ENCODE measurements at places on chromosomes 5 and 9. TPM values are rescaled to one million over a fixed set of nuclear protein-coding genes. Genes with fewer than 3 reads are reported as not detected.

CKMT2 gene
- 20.6 TPM for total RNA-seq

SPAAR gene
- 3.2 TPM for total RNA-seq

SUSD3 gene
- 7.0 TPM for total RNA-seq

GMCL2 gene
- total RNA-seq = not detected

SPATA24 gene
- 11.6 TPM for total RNA-seq

TAL2 gene
- not detected for total RNA-seq

CCNI2 gene
- not detected for total RNA-seq

OR13C5 gene
- not detected for total RNA-seq

PCDHA9 gene
- total RNA-seq = 0.35 TPM

- H3K27ac ChIP-seq = peak overlapping the region; percentile 24
- H3K4me1 ChIP-seq = peaks cover 14% of the 10 kb centered on the region
- H3K36me3 ChIP-seq = no peaks in the 10 kb centered on the region
- H3K4me3 ChIP-seq = no peak overlapping the region
- no peaks in the 10 kb centered on the region for H3K27me3 ChIP-seq
Observed at GRCh38 chr5:153551537-153552079, 61.1 kb downstream of the GRIA1 start.

GRCh38 chr5:134791580-134791979 is 33.0 kb downstream of the DDX46 start:
- no peaks in the 10 kb centered on the region for H3K4me1 ChIP-seq
- no peak for DNase-seq
- no peak overlapping the region for H3K4me3 ChIP-seq
- no peaks in the 10 kb centered on the region for H3K27me3 ChIP-seq

GRCh38 chr5:135488727-135489465 is 36.7 kb upstream of the TIFAB start:
- H3K4me1 ChIP-seq = peaks cover 5% of the 10 kb centered on the region
- H3K4me3 ChIP-seq = peak overlapping the region; percentile 78
- no peak overlapping the region for H3K27ac ChIP-seq

DNA sequence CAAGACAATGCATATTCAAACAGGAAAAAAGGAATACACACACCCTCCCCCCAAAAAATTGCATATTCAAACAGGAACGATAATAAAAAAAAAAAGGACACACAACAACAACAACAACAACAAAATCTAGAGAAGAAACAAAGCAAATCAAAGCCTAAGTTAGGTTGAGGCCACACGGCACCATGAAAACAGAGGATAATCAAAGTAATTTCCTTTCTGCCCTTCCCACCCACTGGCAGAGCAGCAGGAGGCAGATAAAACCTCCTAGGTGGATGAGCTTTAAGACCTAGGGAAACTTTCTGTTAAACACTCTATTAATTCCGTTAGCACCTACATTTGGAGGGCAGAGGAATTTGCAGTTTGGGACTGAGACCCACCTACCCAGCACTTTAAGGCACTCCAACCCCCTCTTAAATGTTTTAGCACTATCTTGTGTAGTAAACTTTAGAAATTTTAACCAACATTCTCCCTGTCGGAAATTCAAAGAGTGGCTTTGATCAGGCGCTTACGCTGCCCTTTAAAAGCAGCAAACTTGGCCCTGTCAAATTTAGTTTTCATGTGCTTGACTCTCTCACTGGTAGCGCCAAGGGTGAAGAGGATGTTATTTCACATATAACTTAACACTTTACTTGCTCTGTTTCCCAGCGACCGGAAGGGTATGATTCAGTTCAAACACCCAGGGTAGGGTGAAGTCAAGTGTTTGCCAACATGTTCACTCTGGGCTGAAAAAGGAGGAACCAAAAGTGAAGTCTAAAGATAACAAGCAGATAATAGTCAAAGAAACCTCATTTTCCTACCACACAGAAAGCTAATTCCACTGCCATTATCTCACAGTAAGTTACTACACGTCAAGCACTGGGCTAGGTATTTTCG is 9.2 kb downstream of the ENC1 start:
- H3K4me1 ChIP-seq = peaks cover 13% of the 10 kb centered on the region
- no peak for DNase-seq
- no peak overlapping the region for H3K4me3 ChIP-seq
- H3K27ac ChIP-seq = peak overlapping the region; percentile 19
- no peaks in the 10 kb centered on the region for H3K36me3 ChIP-seq
- no peaks in the 10 kb centered on the region for H3K27me3 ChIP-seq

- no peak overlapping the region for H3K27ac ChIP-seq
- H3K27me3 ChIP-seq = no peaks in the 10 kb centered on the region
- no peaks in the 10 kb centered on the region for H3K36me3 ChIP-seq
- no peak overlapping the region for H3K4me3 ChIP-seq
Observed at GRCh38 chr5:111226556-111226955, 2.4 kb downstream of the CAMK4 start.

GRCh38 chr9:82934949-82935348 is 128.0 kb downstream of the RASEF start:
- H3K4me3 ChIP-seq = no peak overlapping the region
- H3K36me3 ChIP-seq = no peaks in the 10 kb centered on the region
- H3K27me3 ChIP-seq = no peaks in the 10 kb centered on the region
- no peaks in the 10 kb centered on the region for H3K4me1 ChIP-seq

DNA sequence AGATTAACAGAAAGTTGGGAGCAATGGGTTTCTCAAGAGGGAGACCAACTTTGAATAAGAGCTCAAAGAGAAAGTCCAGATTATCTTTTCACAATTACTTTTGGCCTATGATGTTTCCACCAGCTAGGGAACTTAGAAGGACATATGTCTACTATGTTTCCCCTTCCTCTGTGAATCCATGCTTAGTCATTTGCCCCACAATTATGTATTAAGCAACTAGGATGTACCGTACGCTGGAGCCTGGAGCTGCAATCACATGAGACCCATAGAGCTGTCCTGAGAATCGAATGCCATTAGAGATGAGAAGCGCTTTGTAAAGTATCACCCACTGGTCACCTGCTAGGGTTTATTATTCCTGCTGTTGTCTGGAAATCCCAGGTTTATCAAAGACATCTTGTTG is 78.8 kb downstream of the PDE6A start:
- DNase-seq = no peak
- H3K4me3 ChIP-seq = no peak overlapping the region
- H3K4me1 ChIP-seq = no peaks in the 10 kb centered on the region

GRCh38 chr9:38352530-38353328 is 39.8 kb upstream of the ALDH1B1 start:
- H3K27me3 ChIP-seq = no peaks in the 10 kb centered on the region
- no peak for DNase-seq
- H3K4me1 ChIP-seq = no peaks in the 10 kb centered on the region
- H3K4me3 ChIP-seq = no peak overlapping the region
- H3K27ac ChIP-seq = no peak overlapping the region

DNA sequence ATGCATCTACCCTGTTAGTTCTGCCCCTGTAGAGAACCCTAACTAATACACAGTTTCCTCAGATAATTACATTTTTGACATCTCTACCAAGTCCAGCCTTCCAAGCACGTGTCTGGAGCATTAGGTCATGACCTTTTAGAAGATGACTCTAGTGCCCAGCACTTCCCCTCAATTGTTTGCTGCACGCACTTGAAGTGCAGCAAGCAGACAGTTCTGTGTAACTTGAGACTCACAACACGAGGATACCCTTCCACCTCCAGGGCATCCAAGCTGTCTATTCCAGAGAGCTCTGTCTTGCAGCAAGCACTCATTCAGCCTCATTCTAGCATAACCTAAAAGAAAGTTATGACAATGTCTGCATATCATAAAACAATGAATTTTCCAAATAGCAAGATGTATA is 1410.5 kb upstream of the CDH18 start:
- DNase-seq = no peak
- H3K4me3 ChIP-seq = no peak overlapping the region
- H3K27me3 ChIP-seq = no peaks in the 10 kb centered on the region
- no peak overlapping the region for H3K27ac ChIP-seq

DNA sequence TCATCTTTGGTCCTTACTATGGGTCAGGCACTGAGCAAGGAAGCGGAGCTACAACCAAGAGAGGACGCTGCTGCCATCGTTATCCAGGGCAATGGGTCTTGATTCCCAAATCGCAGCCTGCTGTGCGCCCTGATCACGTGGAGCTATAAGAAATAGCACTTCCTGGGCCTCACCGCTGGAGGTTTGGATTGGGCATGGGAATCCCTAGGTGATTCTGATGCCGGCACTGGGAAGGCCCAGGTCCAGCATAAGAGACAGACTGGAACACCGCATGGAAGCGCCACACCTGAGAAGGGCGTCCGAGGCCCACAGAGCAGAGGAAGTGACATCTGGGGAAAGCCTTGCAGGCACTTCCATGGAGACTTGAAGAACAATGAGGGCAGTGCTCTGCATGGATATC is 3.0 kb downstream of the IL17B start:
- H3K27ac ChIP-seq = peak overlapping the region; percentile 94
- no peaks in the 10 kb centered on the region for H3K36me3 ChIP-seq
- DNase-seq = no peak
- H3K4me3 ChIP-seq = no peak overlapping the region
- H3K4me1 ChIP-seq = peaks cover 25% of the 10 kb centered on the region
- no peaks in the 10 kb centered on the region for H3K27me3 ChIP-seq

DNA sequence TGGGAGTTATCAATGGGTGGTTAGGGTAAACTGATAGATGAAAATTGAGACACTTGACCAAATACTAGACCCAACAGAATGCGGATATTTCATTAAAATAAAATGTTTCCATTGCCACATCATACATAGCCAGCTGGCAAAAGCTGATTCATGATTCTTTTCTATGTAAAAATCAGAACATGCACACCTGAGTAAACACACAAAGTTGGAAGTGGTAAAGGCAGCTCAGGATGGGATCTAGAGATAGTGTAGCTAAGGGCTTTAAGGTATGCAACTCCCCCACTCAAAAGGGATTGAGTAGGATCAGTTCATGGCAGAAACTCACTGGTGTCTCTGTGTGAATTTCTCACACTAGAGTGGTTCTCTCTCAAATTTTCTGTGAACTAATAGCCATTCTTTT is 541.1 kb upstream of the GRAMD2B start:
- no peak for DNase-seq
- H3K27ac ChIP-seq = no peak overlapping the region
- H3K4me1 ChIP-seq = no peaks in the 10 kb centered on the region
- no peaks in the 10 kb centered on the region for H3K36me3 ChIP-seq

- H3K4me1 ChIP-seq = no peaks in the 10 kb centered on the region
- H3K27ac ChIP-seq = no peak overlapping the region
- DNase-seq = no peak
Observed at GRCh38 chr5:66769839-66770617, 173.8 kb downstream of the MAST4 start.

DNA sequence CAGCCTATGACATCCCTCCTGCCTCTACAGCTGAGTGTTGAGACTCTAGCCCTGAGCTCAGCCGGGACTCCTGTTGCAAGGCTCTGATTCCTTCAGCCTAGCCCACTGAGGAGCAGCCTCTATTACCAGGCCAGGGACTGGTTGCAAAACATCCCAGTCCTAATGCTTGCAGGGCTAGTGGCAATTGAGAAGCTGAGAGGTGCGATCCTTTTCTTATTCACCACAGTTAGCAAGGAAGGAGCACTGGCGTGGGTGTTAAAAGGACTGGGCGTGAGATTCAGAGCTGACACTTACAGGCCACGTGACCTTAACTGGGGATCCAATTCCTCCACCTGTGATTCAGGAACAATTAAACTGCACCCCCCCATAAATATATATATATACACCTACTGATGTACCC is 58.8 kb downstream of the GARNL3 start:
- peak overlapping the region; percentile 43 for H3K27ac ChIP-seq
- no peak overlapping the region for H3K4me3 ChIP-seq
- DNase-seq = no peak
- peaks cover 4% of the 10 kb centered on the region for H3K36me3 ChIP-seq

DNA sequence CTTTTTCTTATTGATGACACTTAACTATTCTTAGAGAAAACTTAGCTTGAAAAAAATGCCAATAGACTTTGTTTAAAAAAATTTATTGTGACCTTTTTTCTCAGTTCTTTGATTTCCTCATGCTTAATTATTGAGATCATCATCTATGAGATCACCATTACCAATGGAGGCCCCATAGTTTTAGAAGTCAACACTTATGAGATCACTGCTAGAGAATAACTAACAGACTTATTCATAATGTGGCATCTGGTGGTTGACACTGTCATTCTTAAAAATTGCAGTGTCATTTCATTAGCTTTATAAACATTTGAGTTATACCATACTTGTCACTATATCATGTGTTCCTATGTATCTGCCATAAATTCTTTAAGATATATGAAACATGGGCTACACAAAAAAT is 14.9 kb upstream of the FEM1C start:
- no peak overlapping the region for H3K4me3 ChIP-seq
- no peaks in the 10 kb centered on the region for H3K36me3 ChIP-seq
- H3K4me1 ChIP-seq = no peaks in the 10 kb centered on the region
- DNase-seq = no peak
- H3K27ac ChIP-seq = no peak overlapping the region
- no peaks in the 10 kb centered on the region for H3K27me3 ChIP-seq

DNA sequence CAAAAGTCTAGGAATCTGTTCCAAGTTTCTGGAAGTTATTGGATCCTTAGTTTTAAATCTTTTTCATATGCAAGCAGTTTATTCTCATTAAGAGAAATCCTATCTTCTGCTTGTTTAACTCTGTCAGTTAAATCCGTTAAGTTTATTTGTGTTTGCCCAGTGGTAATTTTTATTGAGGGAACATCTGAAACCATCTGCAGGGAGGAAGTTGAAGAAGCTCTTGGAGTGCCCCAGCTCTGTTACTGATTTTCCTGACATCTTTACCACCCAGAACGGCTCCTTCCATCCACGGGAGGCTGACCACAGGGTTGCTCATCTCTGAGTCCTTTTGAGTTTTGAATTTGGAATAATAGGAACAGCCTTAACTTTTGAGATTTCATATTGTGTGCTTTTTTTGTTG is 99.9 kb upstream of the ZNF618 start:
- no peaks in the 10 kb centered on the region for H3K36me3 ChIP-seq
- H3K27me3 ChIP-seq = no peaks in the 10 kb centered on the region
- H3K4me1 ChIP-seq = peaks cover 30% of the 10 kb centered on the region

DNA sequence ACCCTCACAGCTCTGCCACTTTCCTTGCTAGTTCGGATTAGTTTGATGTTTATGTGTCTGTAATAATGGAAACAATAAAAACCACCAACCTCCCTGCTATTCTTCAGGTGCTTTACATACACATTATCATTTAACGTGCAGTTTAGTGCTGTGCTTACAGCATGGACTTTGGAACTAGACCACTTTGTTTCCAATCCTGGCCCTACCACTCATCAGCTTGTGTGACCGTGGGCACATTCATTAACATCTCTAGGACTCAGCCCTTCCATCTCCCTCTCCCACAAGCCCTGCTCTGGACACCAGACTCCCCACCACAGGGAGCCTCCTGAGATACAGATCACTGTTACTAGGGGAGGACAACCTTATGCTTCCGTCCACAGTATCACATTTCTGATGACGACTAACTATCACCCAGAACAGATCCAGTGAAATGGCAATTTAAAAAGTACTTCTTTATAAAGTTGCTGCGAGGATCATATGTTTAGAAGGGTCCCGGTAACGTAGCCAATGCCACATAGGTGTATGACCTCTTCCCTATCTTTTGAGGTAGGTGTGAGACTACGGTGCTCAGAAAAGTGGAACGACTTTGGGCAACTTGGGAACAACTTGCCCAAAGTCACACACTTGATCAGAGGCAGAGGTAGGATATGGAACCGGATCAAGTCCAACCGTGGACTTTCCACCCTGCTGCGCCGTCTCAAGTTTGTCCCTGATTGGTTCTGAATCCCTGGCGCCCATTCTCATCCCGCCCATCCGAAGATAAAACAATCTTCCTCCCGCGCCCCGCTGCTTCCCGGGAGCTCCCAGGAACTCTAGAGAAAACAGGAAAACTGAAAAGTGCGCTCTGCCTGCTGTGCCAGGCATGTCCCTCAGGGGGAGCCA is 132.4 kb upstream of the NIPBL start:
- no peak overlapping the region for H3K27ac ChIP-seq
- peak overlapping the region; percentile 70 for H3K4me3 ChIP-seq
- H3K27me3 ChIP-seq = no peaks in the 10 kb centered on the region
- no peaks in the 10 kb centered on the region for H3K4me1 ChIP-seq
- DNase-seq = no peak

All from thoracic aorta (tissue), 2 donors.